Stimulated activated CD8-positive, alpha-beta memory T cell treated with anti-CD3 and anti-CD28 coated beads, Interleukin-7, amount 100 ng/mL, for 1 hour (primary cell): ENCODE measurements at places on chromosomes 1 and 21.

GRCh38 chr1:72997624-72998023, 715.3 kb upstream of the NEGR1 start:
- no peak for DNase-seq

DNA sequence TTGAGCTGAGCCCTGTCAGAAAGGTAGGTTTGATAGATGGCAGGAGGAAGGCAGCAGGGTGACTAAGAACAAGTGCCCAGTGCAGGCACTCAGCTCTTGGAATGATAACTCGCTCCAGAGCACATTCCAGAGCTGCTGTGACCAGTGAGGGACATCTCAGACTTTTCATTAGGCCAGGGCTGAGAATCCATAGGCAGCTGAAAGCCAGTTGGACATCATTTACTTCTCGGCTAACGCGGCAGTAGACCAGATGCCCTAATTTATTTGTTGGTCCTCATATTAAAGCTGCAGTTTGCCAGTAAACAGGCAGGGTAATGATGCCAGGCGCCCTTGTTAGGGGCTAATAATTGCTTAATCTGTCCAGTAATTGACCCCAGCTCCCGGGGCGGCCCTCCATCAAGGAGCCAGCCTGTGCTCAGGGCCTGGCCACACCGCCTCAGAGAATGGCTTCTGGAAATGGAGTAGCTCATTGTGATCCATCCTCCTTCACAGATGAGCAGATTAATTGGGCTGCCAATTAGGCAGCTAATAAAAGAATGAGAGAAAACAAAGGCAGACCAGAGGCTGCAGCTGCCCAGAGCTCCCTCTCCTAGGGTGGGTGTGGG, 122.0 kb downstream of the BEND5 start:
- no peak for DNase-seq

- no peak for DNase-seq
Observed at GRCh38 chr1:9481048-9481447, 58.2 kb upstream of the SLC25A33 start.

- DNase-seq = no peak
Observed at GRCh38 chr1:26537951-26538352, 8.4 kb downstream of the RPS6KA1 start.

- no peak for DNase-seq
Observed at GRCh38 chr1:21938732-21939538, 1.8 kb upstream of the HSPG2 start.
